ENCODE measurements at places on chromosomes 4 and X.

- DNase-seq, result no peak
These were observed 107.9 kb downstream of the PSAPL1 start for GRCh38 chr4:7326693-7327340.

GRCh38 chr4:76078033-76078613 is 3.6 kb downstream of the ART3 start:
- no peak for DNase-seq

DNA sequence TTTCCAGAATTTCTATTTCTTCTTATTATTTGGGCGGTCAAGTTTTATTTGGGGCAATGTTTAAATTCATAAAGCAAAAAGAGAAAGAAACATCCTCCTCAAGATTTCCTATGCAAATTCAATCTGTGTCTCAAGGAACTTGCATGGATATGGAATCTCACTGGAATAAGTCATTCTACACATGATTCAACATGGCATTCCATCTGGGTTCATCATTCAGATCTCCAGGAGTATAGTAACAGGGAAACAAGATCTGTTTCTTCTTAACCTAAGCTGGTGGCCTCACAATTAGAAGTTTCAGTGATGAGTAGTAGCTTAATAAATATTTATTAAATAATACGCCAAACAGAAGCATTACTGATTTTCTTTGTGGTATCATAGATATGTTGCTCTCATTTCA is 19.8 kb downstream of the KLHL34 start:
- no peak for DNase-seq

- DNase-seq, result no peak
These were observed 9.2 kb upstream of the BGN start for GRCh38 chrX:153485396-153486080.

- no peak for DNase-seq
These were observed 1.2 kb upstream of the MID1IP1 start for GRCh38 chrX:38799995-38800580.

- DNase-seq, result no peak
These were observed 181.0 kb downstream of the GPAT3 start for GRCh38 chr4:83716874-83717273.

DNA sequence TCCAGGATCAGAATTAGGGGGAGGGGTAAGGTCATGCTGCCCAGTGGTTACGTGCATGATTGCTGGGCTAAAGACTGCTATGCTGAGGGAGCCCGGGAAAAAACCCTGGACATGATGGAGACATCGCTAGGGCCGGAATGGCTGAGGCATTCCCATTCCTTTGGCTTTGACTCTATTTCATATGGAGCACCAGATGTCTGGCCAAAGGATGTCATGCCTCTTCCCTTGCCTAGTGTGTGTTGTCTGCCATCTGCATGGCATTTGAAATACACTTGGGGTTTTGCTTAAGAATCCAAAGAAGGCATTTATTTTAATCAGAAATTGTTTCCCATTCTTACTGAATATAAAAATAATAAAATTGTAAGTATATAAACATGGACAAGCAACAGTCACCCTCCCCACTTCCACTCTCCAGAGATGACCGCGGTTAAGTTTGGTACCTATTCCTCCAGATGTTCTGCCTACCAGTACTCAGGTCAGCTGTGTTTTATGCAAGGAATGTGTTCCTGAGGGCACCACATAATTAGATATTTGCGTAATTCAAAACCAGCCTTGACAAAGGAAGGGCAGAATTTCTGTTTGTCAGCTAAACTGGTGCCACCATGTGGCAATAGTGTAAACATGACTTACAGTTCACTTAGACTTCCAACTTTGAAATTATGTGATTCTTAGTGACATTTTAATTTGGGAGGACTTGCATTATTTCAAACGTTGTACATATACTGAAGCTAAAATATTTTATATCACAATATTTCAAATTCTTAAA is 105.9 kb downstream of the CT47B1 start:
- DNase-seq, result no peak

DNA sequence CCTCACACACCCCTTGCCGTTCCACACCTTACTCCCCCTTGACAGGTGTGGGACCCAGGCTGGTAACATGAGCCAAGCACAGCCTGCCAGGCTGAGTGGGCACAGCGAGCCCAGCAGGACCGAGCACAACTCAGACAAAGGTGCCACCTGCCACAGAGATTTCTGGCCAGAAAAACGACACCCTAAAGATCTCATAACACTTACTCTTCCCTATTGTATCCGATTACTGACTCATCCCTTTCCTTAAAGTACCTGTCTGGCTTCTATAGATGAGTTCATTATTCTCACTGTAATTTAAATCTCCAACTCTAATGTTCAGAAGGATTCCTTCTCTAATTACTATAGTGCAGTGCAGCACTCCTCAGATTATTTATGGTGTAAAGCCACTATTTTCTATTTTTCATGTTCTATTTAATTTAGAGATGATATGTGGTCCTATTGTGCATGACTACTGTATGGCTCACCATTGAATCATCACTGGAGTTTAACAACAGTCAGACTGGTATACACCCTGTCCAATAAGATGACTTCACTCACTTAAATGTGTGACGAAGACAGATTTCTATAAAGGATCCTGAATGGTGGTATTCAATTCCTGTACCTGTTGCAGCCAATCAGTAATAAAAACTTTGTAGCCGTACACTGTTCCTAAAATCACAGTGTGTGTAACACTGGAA is 7.6 kb upstream of the SYTL5 start:
- no peak for DNase-seq

- no peak for DNase-seq
These were observed 1977.2 kb downstream of the PCDH7 start for GRCh38 chr4:32697281-32697814.

DNA sequence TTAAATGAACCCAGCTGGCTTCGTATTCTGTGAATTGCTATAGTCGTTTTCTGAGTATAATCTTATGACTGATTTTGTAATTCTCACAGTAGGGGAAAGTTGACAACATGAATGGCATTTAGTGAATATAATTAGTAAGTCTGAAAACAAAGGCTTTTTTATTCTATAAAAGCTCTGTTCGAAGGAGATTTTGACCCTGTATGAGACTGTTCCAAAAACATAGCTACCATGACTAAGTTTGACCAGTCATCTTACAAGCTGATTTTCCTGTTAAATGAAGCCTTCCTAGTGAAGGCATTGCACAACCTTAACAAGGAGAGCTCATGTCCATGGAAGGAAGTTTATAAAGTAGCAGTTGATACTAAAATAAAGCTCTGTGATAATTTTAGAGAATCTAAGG is 242.3 kb downstream of the RPA4 start:
- DNase-seq, result no peak

DNA sequence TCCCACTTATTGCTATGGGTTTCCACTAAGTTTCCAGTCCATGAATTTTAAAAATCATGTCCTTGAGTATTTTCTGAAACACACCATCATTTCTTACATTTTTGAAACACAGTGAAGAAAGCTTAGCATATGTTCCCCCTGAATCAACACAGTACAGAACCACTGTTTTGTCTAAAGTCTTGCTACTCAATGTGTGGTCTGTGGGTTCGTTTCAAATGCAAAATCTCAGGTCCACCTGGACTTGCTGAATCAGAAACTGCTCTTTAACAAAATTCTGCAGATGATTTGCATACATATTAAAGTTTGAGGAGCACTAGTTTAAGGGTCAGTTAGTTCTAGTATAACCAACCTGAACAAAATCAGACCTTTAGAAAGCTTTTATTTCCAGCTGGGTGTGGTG is 60.4 kb downstream of the SUPT20HL2 start:
- no peak for DNase-seq

DNA sequence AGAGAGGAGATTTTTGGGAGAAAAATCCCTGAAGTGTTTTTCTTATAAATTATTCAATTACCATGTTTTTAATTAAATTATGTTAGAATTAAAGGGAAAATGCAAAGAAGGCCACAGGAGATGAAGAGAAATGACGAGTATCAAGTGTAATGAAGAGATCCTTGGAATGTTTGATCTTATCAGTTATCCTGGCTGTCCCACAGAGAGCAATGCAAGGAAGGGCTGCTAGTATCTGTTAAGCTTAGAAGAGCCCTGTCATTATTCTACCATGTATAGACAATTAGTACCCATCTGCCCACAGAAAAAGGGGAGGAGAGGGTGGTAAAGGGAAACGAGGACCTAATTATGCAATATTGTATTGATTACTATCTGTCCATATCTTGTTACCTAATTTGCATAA is 257.1 kb downstream of the BANK1 start:
- no peak for DNase-seq

GRCh38 chr4:189050643-189051042 is 890.0 kb upstream of the FRG1 start:
- no peak for DNase-seq

DNA sequence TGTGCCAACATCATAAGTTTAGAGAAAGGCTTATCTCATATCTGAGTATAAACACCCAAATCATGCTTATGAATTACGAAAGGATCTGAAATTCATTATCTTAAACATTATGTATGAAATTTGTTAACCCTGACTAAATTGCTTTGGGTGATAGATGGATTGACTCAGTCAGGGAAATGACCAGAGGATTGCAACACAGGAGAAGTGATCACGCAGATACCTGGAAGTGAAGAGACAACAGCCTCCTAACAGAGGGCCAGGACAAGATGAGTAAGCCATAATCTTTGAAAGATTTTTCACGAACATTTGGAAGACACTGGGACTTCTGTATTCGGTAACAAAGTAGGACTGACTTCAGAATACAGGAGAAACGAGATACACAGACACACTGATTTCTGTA is 363.4 kb downstream of the DMD start:
- DNase-seq, result no peak

DNA sequence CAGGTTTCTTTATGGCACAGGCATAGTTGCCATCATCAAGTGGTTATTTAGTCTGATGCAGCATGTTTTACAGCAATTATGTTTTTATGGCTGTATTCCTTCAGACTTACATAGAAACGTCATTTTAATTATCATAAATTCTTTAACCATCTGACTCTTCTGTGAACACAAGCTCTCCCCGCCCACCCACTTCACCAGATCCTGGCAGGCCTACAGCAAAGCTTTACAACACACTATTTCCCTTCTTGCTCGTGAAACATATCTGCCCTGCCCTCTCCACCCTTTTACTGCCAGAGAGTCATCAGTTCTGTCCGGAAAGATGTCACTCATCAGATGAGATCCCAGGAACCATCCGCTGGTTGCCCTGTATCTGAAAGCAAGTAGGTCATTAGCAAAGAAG is 120.5 kb downstream of the HS6ST2 start:
- no peak for DNase-seq

- DNase-seq, result no peak
These were observed 257.8 kb upstream of the NRK start for GRCh38 chrX:105564501-105564900.

DNA sequence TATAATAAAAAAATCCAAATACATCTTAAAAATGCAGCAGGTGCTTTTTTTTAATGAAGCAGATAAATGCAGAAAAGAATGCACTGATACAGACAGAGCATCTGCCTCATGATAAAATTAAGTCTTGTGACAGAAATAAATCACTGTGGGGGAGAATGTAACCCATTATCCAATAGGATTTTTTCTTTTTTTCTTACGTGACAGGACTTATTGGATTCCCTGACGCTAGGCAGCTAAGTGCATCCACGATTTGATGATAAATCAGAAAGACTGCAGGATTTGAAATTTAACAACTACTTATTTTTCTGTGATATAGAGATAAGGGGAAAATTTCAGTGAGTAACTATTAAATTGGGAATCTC is 110.6 kb upstream of the PPARGC1A start:
- DNase-seq, result no peak

- DNase-seq, result no peak
These were observed 90.2 kb downstream of the TET2 start for GRCh38 chr4:105236916-105237311.

DNA sequence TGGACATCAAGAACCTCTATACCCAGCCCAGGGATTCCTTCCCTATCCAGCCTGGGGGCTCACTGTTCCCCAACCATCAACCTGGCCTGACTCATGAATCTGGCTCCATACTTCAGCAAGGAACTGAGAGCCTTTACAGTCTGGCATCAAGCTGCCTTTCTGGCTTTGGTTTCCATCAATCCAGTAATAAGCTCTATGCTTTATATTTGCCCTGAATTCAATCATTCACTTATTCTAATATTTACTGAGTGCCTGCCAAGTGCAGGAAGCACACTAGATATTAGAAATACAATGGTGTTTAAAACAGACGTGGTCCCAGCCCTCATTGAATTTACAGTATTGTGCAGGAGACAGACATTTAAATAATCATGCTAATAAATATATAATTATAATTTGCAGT is 114.8 kb upstream of the PLAC1 start:
- no peak for DNase-seq

GRCh38 chr4:24475756-24476155 is 108.6 kb downstream of the DHX15 start:
- DNase-seq, result no peak

- no peak for DNase-seq
These were observed 47.5 kb downstream of the ATG4A start for GRCh38 chrX:108138814-108139702.

DNA sequence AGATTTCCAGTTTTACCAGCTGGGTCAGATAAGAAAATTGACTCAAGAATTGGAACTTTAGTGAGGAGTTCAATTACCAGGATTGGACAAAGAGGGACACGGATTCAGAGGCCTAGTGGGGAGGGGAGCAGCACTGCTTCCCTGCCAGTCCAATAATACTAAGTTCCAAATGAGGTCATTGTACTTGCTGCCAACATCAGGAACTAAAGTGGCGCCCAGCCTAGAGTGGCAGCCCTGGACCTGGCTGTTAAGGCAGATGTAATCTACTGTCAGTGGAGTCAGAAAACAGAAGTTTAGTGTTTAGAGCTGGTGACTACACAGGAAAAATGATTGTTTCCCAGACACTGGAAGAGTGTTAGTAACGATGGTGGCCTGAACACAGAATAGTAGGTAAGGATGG is 42.7 kb upstream of the RAPGEF2 start:
- no peak for DNase-seq

DNA sequence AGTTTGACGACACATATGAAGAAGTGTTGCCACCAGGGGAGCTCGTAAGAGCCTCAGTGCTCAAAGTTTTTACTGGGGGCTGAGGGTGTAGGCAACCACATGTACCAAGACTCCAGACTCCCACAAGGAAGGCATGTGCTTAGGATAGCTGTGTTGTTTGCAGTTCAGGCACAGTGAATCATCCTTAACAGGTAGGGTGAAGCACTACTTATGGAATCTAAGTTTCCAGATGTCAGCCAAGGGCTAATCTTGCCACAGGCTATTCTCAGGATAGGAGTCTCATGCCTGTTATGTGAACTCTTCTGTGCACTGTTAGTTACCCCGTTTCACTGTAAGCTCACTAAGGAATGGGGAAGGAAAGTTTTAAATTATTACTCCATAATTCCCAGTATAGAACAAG is 202.6 kb downstream of the TMA16 start:
- no peak for DNase-seq

- DNase-seq, result no peak
These were observed 100.9 kb downstream of the MAMLD1 start for GRCh38 chrX:150464001-150464400.

GRCh38 chrX:17412692-17413091 is 37.7 kb downstream of the NHS start:
- DNase-seq, result no peak

GRCh38 chr4:151841107-151841506 is 80.3 kb upstream of the GATB start:
- DNase-seq, result no peak

Measured in activated T-helper 1 cell treated with anti-CD3 and anti-CD28 coated beads, Interleukin-2, amount 50 U/mL, for 16 hours (primary cell).